ENCODE measurements at places on chromosomes 7 and 10.

- DNase-seq = no peak
These were observed 1.9 kb downstream of the UBE2H start for GRCh38 chr7:129950933-129951225.

GRCh38 chr7:81887098-81888090 is 117.5 kb upstream of the HGF start:
- DNase-seq = no peak

DNA sequence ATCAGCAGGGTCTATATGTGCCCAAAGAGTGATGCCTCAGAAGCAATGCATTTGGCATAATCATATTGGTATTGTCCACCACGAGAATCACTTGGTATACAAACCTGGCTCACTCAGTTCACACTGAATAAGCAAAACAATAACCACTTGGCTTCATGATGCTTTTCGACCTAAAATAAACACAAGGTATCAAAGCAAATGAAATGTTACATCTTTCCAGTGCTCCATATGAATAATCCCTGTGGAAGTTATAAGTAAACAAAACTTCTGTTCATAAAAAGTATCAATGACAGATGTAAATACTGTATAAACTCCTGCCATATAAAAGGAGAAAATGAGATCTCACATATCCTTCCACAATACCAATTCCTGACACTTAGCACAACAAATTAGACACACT is 29.8 kb upstream of the EBLN1 start:
- no peak for DNase-seq

- no peak for DNase-seq
These were observed 72.6 kb downstream of the MKX start for GRCh38 chr10:27673065-27673464.

DNA sequence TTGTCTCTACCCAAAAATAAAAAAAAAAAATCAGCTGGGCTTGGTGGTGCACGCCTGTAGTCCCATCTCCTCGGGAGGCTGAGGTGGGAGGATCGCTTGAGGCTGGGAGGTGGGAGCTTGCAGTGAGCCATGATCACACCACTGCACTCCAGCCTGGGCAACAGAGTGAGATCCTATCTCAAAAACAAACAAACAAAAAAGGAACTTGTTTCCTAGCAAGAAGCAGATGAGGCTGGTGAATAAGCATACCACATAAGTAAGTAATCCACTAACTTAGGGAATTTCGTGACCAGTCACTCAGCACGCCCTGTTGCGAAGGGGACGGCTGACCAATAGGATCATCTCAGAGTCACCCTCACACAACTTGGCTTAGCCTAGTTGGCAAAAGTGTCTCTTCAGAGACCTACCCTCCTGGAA is 64.6 kb downstream of the CUX1 start:
- no peak for DNase-seq

DNA sequence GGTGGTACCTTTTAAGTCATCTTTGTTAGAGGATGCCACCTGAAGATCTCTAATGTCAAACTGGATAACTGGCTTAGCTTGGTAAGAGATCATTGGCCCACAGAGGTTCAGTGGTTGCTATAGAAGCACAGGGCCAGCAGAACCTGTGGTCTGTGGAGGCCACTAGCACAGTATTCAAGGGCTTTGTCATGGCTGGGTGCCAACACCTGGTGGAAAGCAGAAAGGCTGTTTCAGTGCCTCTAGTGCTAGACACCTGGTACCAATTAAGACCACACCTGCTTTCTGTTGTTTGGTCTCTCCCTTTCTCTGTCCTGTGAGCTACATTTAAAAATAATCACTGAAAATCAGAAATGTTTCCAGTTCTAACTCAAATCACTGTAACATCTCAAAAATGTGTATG is 10.0 kb upstream of the PCGF5 start:
- DNase-seq = no peak
